GM10248 (cell line): ENCODE measurements at places on chromosomes 7 and 10.

DNA sequence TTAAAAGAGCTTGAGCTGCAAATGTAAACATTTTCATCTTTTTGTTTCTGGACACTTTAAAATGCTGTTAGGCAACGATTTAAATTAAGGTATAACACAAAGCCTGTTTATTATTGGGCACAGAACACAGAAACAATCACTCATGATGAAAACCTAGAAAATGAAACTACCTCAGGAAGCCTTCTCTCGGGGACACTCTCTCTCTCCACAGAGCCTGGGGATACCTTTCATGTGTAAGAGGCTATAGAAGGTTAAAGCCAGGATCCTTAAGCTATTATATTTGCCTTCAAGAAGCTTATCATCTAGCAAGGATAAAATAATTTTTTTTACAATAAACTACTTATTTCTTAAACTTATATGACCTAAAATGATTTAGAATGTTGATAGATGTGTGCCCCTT, 194.1 kb downstream of the SKAP2 start:
- no peak for DNase-seq

GRCh38 chr7:40315277-40315676, 180.5 kb downstream of the SUGCT start:
- DNase-seq = no peak

- no peak for DNase-seq
Observed at GRCh38 chr10:112000466-112000865, 183.1 kb downstream of the GPAM start.

DNA sequence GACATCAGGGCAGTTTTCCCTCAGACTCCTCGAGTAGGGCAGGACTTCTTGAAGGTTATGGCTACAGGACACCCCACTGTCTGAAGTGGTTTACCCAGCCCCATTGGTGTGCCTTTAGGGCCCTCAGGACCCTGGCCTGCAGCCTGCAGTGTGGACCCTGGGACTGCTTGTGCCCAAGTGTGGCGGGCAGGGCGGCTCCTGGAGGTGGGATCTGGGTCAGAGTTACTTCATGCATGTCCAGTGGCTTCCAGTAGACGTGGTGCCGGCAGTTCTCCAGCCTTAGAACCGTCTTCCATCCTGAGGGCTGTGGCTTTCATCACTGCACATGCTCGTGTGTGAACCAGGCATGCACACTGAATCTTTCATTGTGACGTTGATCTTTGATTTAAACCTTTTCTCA, 16.7 kb downstream of the EIF3B start:
- no peak for DNase-seq

GRCh38 chr7:54076616-54077015, 465.6 kb upstream of the VSTM2A start:
- DNase-seq = no peak

GRCh38 chr7:37659971-37660565, 23.5 kb upstream of the GPR141 start:
- DNase-seq = no peak

DNA sequence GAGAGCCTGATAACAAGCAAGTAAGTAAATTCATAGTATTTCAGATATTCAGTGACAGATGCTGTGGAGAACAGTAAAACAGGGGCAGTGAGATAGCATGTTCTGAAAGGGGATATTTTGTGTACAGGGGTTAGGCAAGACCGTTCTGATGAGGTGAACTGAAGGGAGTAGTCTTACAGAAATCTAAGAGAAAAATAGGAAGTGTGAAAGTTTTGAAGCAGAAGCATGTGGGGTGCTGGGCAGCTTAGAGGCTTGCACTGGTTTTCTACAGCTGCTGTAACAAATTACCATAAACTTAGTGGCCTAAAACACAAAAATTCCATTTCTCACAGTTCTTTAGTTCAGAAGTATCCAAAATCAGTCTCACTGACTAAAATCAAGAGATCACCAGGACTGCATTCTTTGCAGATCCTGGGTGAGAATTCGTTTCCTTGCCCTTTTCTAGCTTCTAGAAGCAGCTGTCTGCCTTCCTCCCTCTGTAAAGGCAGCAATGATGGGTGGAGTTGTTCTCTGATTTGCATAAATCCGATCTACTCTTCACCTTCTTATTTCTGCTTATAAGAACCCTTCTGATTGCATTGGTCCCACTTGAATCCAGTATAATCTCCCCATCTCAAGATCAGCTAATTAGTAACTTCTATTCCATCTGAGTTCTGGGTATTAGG, 7.5 kb upstream of the KLF14 start:
- no peak for DNase-seq

DNA sequence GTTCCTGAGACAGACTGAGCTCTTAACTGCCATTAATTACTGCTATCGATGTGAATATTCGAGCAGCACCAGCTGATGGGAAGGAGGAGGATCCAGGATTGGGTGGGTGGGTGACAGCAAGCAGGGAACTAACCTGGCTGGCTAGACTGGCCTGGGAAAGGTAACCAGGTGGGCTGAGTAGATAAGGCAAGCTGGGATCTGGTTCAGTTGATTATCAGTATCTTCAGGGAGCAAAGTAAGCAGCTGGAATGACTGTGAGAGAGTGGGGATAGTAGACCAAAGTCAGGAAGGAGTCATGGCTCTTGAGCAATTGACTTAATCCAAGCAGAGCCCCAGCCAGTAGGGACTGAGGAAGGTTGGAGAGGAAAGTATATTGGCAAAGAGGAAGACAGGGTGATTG, 46.9 kb upstream of the KMT2E start:
- no peak for DNase-seq

GRCh38 chr7:53110425-53110824, 75.0 kb downstream of the POM121L12 start:
- no peak for DNase-seq

GRCh38 chr10:11295492-11295891, 277.8 kb downstream of the CELF2 start:
- DNase-seq = no peak

- no peak for DNase-seq
Observed at GRCh38 chr7:45921699-45922519, 837 bp upstream of the IGFBP3 start.

DNA sequence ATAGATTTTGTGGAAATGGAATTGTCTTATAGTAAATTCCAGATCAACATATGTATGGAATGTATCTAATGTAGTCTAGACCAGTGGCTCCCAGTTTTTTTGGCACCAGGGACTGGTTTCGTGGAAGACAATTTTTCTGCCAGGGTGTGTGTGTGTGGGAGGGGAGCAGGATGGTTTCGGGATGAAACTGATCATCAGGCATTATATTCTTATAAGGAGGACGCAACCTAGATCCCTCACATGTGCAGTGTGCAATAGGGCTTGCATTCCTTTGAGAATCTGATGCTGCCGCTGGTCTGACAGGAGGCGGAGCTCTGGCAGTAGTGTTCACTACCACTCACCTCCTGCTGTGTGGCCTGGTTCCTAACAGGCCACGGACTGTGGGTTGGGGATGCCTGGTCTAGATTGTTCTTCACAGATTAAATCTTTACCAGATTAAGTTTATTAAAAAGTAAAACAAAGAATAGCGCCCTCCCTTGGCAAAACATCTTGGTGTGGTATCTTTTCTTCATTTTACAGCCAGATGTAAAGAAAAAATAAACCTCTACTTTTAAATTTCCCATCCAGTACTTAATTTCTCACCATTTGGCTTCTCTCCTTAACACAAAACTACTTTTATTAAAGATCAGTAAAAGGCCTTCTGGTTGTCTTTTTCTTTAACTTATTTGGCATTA, 48.4 kb downstream of the SEPTIN7 start:
- DNase-seq = no peak

DNA sequence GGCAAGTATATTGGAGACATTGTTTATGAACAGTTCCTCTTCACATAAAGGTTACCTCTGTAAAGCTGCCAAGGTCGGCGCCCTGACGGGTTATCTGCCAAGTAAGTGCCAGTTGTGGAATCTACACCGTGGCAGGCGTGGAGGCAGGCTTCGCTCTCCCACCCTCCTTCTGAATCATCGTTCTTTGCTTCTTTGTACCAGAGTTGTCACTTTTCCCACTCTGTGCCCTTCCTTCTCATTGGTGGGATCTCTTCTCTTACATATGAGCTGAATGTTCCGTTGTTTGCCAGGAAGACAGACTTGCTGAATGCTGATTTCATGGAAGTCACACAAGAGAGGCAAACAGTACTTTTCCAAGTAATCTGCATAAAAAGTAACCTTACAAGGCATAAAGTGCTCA, 40.6 kb upstream of the PTPRZ1 start:
- no peak for DNase-seq

DNA sequence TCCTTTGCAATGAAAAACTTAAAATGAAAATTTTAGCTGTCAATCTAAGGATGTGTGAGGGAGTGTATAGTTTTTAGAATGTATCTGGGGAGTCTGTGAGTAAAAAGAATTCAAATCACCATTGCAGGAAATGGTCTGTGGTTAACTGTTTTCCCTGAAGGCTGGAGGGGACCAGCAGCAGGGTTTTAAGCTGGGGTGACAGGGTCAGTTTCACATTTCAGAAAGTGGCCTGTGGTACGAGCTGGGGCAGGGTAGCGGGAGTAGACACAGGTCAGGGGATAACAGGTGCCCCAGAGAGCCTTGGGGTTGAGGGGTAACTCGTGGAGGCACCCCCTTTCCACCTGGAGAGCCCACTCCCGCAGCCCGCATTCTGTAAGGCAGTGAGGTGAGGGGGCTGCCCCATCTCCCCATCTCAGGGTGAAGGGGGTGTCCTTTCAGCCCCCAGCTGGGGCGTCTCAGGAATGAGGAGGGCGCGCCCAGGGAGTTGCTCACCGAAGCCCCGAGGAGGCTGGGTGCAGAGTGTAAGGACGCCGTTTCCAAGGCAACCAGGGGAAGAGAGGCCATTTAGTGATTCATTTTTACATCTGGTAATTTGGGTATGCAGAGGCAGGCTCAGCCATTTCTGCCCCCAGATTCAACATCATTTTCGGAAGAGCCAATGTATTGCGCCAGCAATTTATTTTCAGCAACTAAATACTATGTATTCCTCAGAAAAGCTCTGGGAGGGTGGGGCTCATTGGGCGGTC, 168.9 kb downstream of the SLIT1 start:
- DNase-seq = peak; percentile 77

DNA sequence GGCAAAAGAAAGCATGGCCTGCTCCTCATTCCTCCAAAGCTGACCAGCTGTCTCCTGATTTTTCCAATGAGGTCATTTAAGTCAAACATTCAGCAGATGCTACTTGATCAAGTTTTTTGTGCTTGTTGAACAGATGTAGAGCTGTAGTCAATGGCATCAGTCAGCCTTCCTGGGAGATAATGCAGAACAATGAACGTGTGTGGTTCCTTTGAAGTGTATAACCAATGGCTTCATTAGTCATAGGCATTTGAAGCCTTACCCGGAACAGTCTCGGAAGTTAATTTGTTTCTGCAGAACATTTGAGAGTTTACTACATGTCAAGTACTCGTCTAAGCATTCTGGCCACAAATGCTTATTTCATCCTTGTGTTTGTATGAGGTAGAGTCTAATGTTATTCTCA, 227.1 kb downstream of the ADRA2A start:
- DNase-seq = no peak

DNA sequence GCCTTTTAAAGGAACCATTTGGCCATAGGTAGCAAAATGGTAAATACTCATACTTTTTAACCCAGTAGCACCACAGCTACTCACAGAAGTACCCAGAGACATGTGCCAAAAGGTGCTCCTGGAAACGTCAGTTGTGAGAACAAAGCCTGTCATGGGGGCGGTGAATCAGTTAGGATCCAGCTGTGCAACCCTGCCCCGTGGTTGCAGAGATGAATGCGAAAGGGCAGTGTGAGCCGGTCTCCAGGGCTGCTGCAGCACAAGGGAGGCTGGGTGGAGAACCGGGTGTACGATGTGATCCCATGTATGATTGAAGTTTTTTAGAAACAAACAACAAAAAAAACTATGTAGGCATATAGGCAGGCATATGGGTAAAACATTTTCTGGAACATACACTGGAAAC, 1.3 kb upstream of the LRRC18 start:
- DNase-seq = no peak

- DNase-seq = no peak
Observed at GRCh38 chr7:3887096-3887690, 586.1 kb downstream of the SDK1 start.

DNA sequence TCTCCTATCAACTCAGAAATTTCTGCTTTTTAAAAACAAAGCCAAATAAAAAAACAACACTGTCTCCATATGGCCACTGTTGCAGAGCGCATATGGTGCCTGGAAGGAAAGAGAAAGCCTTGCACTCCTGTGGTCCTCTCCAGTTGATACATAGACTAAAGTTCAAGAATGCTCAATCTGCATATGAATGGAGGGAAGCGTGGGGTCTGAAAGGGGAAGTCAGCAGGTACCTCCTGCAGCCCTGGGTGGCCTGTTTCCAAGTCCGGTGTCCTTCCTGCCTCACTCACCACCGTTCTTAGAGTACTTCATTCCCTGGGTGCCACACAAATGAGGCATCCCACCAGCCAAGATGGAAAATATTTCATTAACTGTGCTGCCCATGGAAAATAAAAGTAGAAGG, 138.3 kb upstream of the PALS2 start:
- DNase-seq = no peak

GRCh38 chr10:58019863-58020537, 247.7 kb downstream of the IPMK start:
- no peak for DNase-seq

DNA sequence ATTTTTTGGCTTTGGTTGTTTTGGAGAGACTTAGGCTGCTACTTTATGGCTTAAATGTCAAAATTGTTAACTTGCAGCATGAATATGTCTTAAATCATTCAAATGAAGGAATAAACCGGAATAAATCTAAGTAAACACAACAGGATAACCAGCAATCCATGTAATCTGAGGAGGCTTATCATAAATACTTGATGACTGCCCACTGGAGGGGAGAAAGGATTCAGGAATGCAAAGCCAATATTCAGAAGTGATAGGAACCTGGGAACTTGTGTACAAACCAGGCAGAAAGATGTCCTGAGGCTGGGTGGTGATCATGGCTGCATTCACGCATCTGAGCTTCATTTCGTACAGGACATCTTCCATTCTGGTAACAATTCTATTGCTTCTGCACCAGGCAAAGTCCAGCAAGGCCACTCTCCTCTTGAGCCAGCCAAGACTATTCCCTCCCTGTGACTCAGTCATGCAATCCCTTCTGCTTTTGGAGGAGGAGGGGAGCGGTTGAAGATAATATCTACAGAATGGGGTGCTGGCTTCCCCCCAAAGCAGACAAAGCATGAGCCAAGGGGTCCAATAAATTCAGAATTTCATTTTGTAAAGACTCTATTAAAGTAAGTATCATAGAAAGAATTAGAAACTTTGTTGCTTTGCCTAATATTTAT, 374.5 kb downstream of the PHTF2 start:
- DNase-seq = no peak

DNA sequence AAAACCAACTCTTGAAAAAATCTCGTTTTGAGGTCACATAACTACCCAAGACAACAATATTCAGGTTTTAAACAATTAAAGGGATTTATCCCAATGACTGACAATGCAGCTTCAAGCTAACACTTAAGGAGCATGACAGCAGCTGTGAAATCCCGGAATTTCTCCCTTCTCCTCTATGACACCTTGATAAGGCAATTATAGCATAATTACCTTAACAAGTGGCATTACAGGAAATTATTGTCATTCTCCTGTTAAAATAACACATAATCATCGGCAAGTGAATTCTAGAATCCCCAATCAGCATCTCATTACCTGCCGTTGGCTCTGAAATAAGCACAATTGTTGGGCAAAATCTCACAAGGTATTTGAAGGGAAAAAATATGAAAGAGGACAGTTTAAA, 417.0 kb upstream of the PFKP start:
- no peak for DNase-seq
